ENCODE measurements at places on chromosomes 1 and 21.

DNA sequence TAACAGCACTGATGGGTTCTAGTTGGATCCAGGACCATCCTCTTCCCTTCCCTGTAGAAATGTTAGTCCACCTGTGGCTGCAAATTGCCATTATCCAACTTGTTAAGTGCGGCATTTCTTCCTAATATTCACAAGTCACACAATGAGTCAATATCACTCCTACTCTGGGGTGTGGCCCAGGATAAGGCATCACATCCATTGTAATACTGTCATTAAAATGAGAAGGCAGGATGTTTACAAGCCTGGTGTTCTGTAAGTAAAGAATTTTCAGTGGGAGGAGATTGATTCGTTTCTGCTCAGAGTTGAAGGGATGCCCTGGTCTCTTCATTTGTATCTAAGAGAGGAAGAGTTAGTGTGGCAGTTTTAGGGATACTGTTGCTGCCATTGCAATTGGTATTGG, 18.1 kb upstream of the ARHGAP29 start:
- DNase-seq: no peak

DNA sequence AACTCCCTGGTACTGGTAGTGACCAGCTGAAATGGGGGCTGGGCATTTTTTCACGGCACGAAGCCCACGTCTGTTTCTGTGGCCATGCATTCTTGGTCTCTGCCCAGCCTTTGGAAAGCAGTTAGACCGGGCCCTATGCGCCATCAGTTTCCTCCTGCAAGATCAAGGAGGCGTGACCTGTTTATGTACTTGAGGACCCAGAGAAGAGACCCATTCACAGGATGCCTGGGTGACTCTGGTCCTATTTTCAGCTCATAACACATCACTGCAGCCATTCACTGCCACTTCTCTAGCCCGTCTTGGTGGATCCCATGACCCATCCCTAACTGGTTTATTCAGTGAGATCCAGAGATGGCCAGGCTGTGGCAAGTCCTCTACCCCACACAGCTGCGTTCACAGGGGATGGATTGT, 70.4 kb downstream of the SPSB1 start:
- no peak for DNase-seq

GRCh38 chr1:53826367-53826766, 11.7 kb downstream of the NDC1 start:
- DNase-seq: peak; percentile 24

DNA sequence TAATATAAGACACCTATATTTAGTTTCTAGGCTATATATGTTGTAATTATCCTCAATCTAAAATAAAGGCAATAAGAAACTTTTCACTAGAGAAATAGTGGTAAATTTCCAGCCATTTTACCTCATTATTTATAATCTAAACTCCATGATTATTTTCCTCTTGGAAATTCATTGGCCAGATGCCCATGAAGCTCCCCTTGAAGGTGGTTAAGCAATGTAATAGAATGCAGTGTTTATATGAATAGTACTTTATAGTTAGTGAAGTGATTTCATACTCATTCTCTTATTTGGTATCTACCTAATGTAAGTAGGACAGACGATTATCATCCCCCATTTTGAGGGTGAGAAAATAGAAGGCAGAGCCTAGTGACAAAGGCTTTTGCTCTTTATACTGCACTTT, 26.5 kb downstream of the NFYC start:
- no peak for DNase-seq

GRCh38 chr1:161307230-161307768, 2.5 kb downstream of the MPZ start:
- DNase-seq: peak; percentile 41

DNA sequence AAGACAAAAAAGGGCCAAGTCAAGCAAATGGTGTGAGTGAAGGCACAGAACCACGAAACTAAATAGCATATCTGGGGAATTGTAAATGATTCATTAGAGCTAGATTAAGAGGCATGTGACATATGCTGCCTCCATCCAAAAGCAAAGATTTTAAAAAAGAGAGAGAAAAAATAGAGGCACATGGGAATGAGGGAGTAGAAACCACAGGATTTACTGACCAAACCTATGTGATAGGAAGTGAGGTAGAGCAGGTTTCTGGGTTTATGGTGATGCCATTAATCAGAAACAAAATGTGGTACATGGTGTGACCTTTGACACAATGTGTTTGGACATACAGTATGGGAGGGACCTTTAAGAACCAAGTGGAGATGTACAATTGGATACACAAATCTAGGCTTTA, 13.6 kb downstream of the C1orf52 start:
- no peak for DNase-seq

DNA sequence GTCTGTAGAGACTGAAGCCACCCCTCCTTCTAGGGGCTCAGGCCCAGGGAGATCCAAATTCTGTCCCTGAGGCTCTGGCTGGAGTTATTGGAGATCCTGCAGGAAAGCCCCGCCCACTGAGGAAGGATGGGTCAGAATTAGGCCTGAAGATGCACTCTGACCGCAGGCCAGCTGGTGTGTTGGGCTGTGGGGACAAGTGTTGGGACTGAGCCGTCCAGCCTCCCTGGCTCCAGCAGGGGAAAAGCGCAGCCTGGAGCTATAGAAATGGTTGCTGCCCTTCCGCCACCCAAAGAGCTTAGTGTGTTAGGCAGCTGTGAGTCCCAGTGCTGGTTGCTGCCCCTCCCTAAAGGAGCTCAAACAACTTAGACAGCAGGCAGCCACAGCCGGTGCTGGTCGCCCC, 33.0 kb upstream of the PRRX1 start:
- no peak for DNase-seq

DNA sequence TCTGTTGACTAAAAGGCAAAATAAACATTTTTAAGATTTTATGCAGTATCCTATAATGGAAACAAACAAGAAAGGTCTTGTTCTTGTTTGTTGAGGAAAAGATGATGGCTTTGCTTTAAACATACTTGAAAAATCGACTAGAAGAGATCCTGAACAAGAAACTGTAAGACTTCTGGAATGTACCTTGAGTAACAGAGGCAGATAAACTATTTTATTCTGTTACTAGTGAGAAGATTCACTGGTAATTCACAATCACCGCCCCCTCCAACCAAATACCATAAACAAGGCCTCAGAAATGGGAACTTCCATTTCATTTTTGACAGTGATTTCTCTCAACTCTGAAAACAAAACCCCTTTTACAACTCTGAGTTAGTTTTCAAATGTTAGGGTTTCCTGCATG, 18.1 kb downstream of the TSEN15 start:
- no peak for DNase-seq

- DNase-seq: peak; percentile 97
Measured at GRCh38 chr1:54547601-54548388, at the start of gene ACOT11. Gene ACOT11 (plus strand): TSS chr1:54548228. CDS start chr1:54548310, 82 bp downstream.

- peak; percentile 86 for DNase-seq
Measured at GRCh38 chr1:30782361-30783255, 25.0 kb upstream of the LAPTM5 start.

DNA sequence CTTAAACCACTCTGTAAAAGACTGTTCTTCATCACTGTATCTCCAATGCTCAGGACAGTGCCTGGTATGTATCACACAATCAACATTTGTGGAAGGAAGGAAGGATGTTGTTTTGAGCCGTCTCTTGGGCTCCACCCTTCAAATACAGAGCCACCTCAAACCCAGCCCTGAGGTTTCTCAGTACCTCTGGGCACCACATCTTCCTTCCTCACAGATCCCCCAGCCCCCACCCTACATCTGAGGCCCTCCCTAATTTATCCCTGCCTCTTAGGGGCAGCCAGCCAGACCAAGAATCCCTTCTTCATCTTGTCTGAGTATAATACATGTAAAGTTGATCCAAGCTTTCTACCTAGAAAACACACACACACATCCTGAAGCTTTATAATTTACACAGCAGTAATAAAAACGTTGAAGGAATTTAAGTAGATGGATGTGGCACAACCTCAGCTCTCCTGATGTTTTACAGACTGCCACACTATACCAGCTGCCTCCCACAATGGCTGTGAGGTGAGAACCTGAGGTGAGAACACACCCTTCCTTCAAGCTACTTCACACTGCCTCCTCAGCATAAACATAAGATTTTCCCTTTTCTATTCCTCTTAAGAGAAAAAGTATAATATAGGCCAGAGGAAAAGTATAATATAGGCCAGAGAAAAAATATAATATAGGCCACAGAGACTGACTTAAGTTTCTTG, 48.5 kb downstream of the CDC7 start:
- no peak for DNase-seq

DNA sequence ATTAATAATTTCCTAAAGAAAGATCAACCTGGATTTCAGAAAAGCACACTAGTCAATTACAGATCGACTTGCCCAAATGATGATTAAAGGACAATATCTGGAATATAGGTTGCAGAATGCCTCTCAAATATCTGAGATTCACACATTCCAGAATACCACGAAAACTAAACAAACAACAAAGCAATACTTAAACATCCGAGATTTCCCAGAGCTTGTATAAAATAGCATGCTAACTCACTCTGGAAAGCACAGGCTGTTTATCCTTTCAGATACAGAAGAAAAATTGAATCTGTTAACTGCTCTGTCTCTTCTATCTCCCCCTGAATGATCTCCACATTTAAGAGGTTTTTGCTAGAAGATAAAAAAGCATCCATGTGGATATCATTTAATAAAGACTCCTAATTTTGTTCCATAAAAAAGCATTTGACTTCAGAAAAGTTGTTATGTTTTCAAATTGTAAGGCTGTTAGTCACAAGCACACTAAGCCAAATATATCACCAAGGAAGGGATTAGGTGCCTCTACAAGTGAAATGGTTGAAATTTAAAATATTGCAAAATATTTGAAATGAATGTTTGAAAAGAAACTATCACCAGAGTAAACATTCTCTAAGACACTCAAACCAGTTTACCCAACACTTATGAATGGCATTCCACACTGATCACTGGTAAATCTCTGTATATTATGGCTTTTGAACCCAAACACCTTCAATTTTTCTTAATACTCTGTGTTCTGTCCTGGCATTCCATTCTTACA, 865.1 kb upstream of the ADAMTS5 start:
- no peak for DNase-seq

DNA sequence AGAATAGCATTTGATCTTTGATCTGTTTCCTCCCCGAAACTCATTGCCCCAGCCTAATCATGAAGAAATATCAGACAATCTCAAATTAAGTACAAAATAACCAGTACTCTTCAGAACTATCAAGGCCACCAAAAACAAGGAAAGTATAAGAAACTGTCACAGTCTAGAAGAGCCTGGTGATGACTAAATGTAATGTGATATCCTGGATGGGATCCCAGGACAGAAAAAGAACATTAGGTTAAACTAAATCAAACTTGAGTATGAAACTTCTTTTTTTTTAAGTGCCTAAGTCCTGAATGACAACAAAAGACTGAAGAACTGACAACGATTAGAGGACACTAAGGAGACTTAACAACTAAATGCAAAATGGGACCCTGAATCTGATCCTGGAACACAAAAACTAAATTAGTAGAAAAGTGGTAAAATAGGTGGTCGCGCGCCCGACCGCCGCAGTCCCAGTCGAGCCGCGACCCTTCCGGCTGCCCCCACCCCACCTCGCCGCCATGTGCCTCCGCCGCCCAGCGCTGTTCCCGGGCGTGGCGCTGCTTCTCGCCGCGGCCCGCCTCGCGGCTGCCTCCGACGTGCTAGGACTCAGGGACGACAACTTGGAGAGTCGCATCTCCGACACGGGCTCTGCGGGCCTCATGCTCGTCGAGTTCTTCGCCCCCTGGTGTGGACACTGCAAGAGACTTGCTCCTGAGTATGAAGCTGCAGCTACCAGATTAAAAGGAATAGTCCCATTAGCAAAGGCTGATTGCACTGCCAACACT, 5.5 kb upstream of the PRKAB2 start:
- DNase-seq: peak; percentile 57

GRCh38 chr1:156616463-156616862, 2.8 kb upstream of the HAPLN2 start:
- DNase-seq: peak; percentile 63

DNA sequence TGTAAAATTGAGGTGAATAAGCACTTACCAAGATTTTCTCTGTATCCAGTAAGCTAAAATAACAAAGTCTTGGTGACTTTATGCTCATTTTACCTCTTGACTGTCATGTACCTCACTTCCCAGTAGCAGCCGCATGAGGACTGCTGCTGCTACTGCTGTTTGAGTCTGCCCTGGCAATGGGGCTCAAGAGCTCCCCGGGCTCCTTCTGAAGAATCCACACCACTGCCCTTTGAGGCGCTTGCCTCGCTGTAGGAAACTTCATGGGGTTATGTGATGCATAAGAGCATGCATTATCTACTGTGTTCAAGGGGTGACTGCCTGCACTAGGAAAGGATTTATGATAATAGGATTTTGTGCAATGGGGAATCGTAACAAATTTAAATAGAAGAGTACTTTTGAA, 113.5 kb downstream of the NTNG1 start:
- no peak for DNase-seq

DNA sequence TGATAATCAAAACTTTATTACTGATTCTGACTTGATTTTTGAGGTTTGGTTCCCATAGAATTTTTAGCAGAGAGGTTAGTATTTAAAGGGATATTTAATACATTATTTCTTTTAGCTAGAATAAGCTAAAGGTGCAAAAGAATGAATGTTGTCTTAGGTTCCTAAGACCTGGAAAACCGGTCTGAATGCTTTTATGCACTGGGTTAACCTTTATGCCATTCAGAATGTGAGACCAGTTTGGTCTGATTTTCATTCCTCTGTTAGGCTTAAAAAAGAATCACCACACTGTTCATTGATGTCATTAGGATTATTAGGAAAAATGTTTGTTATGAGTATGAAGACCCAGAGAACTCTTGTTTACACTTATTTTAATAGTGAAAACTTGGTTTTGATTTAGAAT, 30.1 kb downstream of the RAP1A start:
- no peak for DNase-seq

- no peak for DNase-seq
Measured at GRCh38 chr21:45410151-45410864, 5.3 kb downstream of the COL18A1 start.

DNA sequence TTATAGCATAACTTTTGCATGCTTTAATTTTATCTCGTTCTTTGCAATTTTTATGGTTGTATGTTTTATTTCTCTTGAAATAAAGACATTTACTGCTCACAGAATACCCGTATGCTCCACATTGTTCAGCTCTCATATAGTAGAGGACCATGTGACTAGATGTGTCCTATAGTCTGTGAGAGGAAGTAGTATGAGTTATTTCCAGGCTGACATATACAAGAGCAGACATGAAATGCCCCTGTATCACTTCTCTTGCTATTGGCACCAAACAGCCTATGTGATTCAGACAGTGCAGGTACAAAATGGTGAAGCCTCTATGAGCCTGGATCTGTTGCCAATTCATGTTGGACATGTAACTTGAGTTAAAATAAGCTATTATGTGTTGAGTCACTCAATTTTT, 5.8 kb upstream of the FCRL5 start:
- DNase-seq: no peak

All from hematopoietic multipotent progenitor cell treated with erythropoietin and hydrocortisone succinate and interleukin-3 and kit ligand, for 4 days (in vitro differentiated cells).